Fibroblast of lung (primary cell): ENCODE measurements at places on chromosomes 11 and 22. TPM values are rescaled to one million over a fixed set of nuclear protein-coding genes. Genes with fewer than 3 reads are reported as not detected.

GRCh38 chr11:95092549-95093324, 3.1 kb downstream of the ENDOD1 start:
- no peaks in the 10 kb centered on the region for H3K36me3 ChIP-seq
- H3K4me3 ChIP-seq: no peak overlapping the region
- DNase-seq: peak; percentile 69
- H3K4me1 ChIP-seq: peaks cover 21% of the 10 kb centered on the region
- no peaks in the 10 kb centered on the region for H3K27me3 ChIP-seq
- no peak overlapping the region for H3K27ac ChIP-seq

DNA sequence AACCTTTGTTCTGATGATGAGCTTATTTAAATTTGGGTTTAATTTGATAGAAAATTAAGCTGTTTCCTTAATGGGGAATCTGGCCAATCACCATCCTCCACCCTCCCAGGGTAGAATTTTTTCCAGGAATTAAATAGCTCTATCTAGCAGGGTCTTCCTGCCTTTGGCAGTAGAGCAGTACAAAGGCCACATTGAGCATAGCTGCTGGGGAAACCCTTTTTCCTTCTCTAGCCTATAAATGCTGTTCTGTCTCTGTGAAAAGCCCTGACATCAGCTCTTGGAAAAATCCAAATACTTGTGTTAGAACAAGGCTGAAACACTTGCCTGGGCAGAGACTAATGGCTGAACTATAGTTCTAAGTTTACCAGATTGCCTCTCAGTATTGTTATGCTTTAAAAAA, 55.1 kb downstream of the ARHGEF12 start:
- H3K4me1 ChIP-seq: peaks cover 3% of the 10 kb centered on the region
- no peak overlapping the region for H3K4me3 ChIP-seq
- no peak overlapping the region for H3K27ac ChIP-seq
- no peak for DNase-seq
- H3K27me3 ChIP-seq: no peaks in the 10 kb centered on the region

- peaks cover 3% of the 10 kb centered on the region for H3K4me1 ChIP-seq
- no peaks in the 10 kb centered on the region for H3K27me3 ChIP-seq
- H3K4me3 ChIP-seq: no peak overlapping the region
- no peak overlapping the region for H3K27ac ChIP-seq
These were observed 29.5 kb downstream of the DNHD1 start for GRCh38 chr11:6526411-6527135.

Gene STT3A
- total RNA-seq: 188 and 257 TPM in 2 replicates

- DNase-seq: no peak
- H3K36me3 ChIP-seq: peaks cover 70% of the 10 kb centered on the region
- H3K27ac ChIP-seq: peak overlapping the region; percentile 10
- H3K4me3 ChIP-seq: no peak overlapping the region
- peaks cover 68% of the 10 kb centered on the region for H3K4me1 ChIP-seq
- H3K27me3 ChIP-seq: no peaks in the 10 kb centered on the region
These were observed 37.9 kb upstream of the PPARA start for GRCh38 chr22:46112405-46112804.

DNA sequence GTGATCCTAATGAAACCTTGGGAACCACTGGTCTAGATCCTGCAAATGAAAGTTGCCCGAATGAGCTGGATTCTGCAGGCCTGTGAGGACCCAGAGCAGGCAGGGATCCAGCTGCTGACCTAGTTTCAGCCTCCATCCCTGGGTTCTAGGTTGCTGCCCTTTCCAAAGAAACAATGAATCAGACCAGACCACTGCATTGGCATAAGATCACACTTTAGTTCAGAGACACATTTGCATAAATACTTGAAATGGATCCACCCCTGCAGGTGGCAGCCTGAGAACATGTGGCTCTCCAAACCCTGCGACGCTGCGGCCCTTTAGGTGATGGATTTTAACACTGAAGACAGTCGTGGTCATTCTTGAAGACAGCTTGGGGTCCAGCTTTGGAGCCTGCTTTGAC, 23.7 kb downstream of the ADAMTS8 start:
- no peaks in the 10 kb centered on the region for H3K27me3 ChIP-seq
- no peak overlapping the region for H3K4me3 ChIP-seq
- H3K27ac ChIP-seq: no peak overlapping the region
- DNase-seq: peak; percentile 41
- no peaks in the 10 kb centered on the region for H3K36me3 ChIP-seq

Gene SLC22A9
- total RNA-seq: not detected in 2 replicates

Gene UNC93B1
- total RNA-seq: 20.0 and 20.5 TPM in 2 replicates

GRCh38 chr11:114354076-114354475, 46.2 kb downstream of the C11orf71 start:
- DNase-seq: peak; percentile 84
- no peak overlapping the region for H3K4me3 ChIP-seq
- peaks cover 9% of the 10 kb centered on the region for H3K4me1 ChIP-seq
- no peak overlapping the region for H3K27ac ChIP-seq
- no peaks in the 10 kb centered on the region for H3K27me3 ChIP-seq
- no peaks in the 10 kb centered on the region for H3K36me3 ChIP-seq
